Sigmoid colon (tissue), 7 donors: ENCODE measurements at places on chromosomes 6 and 20. TPM values are rescaled to one million over a fixed set of nuclear protein-coding genes. Genes with fewer than 3 reads are reported as not detected.
A peak's percentile ranks its signal among the peaks of the same experiment; 100 is the strongest.

DUSP15 gene
- total RNA-seq, result 2.6 TPM

SUMO4 gene
- 3.4 TPM for total RNA-seq

HELZ2 gene
- 17.2 TPM for total RNA-seq

MATN4 gene
- total RNA-seq, result not detected

CYP39A1 gene
- total RNA-seq, result 3.7 TPM

PRSS35 gene
- total RNA-seq, result not detected

ZBTB46 gene
- 5.0 TPM for total RNA-seq

HTR1E gene
- not detected for total RNA-seq

ECI2 gene
- 46.2 TPM for total RNA-seq

ZNF334 gene
- total RNA-seq, result 2.6 TPM

DNA sequence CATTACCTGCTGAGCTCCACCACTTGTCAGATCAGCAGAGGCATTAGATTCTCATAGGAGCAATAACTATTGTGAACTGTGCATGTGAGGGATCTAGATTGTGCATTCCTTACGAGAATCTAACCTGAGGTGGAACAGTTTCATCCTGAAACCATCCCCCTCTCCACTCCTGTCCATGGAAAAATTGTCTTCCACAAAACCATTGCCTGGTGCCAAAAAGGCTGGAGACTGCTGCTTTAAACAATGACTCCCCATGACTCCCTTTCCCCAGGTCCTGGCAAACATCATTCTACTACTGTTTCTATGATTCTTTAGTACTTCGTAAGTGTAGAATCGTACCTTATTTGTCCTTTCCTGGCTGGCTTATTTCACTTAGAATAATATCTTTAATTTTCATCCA lies 9.7 kb upstream of the DYNLRB1 start:
- no peak for DNase-seq

GRCh38 chr6:79737172-79737571 lies 106.0 kb downstream of the SH3BGRL2 start:
- DNase-seq, result no peak

DNA sequence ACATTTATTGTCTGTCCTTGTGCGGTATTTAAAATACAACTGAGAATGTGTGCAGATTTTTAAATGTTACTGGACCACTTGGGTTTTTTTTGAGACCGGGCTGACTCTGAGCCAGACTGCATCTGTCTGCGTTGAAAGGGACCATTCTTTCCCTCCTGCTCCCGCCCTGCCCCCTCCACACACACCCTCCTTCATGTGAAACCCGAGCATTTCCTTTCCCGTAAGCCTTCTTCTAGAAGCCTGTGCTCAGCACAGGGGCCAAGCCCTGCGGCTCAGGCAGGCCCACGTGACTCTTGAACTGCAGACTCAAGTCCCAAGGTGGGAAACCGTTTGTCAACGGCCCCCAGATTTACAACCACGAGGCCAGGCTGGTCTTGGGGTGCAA lies 82.7 kb upstream of the FOXC1 start:
- no peak for DNase-seq

GRCh38 chr6:82511546-82511945 lies 147.9 kb downstream of the TPBG start:
- DNase-seq, result no peak

- no peak for DNase-seq
Observed at GRCh38 chr6:127190552-127190951, 72.1 kb downstream of the RSPO3 start.

DNA sequence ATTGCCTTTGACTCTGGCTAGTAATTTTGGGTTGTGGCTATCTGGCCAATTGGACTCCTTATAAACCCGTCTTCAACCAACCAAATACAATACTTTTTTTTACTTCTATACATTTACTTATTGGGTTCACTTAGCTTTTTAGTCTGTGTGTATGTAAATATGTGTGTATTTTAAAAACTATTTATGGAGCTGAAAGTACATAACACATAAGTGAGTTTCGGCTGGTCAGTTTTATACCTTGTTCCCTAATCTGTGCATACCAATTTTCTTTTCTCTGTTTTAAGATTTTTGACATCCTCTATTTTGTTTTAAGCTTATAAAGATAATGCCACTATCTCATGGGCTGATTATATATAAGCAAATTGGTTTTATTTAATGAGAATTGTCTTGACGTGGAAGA lies 129.5 kb downstream of the LRRC1 start:
- no peak for DNase-seq

- DNase-seq, result no peak
Observed at GRCh38 chr20:59031564-59032022, 542 bp downstream of the ATP5F1E start.

DNA sequence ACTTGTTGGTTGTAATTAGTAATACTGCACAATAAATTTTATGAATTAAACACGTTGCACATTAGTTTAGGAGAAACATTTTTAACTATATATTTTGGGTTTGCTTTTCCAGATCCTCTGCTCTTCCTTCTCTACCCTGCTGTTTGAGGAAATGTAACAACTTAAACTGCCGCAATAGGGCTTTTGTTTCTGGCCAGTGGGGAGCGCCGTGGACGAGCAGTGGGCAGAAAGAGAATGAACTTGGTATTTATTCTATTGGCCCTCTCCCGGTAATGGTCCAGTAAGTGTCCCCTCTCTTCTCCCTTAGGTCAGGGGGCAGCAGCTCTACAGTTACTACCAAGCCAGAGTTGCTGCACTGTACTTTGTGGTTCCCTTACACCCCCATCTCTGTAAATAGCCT lies 35.2 kb upstream of the EPHA7 start:
- DNase-seq, result no peak

DNA sequence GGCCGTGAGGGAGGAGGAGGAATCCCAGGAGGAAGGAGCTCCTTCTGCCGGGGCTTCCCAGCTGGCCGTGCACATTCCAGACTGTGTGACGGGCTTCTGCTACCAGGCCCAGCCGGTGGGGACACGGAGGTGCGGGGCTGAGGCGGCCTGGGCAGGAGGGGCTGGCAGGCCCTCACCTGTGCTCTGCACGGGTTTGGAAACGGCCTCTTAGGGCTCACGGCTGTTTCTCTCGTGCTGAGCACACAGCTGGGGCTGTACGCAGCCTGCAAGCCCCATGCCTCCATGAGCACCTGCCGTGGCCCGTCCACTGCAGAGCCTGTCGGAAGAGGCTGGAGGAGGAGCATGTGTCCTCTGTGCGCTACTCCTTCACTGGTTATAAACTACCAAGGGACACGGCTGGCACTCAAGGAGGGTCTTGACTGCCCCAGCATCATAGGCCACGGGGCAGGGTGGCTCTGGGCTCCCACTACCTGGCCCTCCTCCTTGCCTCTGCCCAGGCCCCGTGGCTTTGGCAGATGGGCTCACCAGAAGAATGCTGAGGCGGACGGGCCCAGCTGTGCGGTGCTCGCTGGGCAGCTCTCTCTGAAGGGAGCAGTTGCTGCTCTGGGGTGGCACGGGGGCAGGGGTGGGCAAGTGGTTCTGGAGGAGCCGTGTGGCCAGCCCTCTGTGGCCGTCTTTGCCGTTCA lies 15.8 kb downstream of the NPEPL1 start:
- peak; percentile 60 for DNase-seq

DNA sequence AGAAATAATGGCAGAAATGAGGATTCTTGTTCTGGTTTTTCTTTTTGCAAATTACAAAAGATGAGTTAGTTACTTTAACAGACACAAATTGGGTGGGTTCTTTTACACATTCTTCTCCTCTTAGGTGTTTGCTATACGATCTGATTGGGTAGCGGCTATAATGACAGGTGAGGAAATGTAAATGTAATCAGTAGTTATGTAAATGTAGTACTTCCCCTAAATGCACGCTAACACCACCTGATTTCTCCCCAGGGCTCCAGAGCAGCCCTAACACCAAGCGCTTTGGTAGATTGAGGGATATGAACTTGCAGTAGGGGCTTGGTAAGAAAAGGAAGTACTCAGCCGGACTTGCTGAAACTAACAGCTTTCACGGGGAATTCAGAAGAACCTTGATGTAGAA lies 499.4 kb upstream of the NOX3 start:
- DNase-seq, result no peak

DNA sequence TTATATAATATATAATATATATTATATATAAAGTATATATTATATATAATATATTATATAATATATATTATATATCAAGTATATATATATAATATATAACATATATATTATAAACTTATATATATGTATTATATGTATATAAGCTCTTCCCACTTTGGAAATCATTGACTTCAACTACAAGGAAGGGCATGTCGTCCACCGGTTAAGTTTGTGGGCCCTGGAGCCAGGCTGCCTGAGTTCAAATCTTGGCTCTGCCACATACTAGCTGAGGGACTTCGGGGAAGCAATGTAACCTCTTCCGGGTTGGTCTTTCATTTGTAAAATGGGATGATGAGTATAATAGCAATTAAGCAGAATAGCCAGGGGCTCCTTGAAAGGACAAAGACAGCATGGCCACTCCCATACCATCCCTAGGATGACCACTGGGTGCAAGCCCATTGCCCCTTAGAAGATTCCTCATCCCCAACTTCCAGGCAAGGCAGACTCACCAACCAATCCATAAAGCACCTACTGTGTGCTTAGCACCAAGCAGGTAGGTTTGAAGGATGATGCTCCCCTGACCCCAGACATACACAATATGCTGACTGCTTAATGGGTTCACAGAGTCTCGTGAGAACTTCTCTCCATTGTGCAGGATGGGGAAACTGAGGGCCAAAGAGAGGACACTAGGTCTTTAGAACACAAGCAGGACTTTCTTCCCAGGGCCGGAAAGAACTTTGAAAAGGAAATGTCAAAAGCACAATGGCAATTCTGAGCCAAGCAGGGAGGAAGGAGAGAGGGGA lies 163.2 kb downstream of the MRPL14 start:
- no peak for DNase-seq

DNA sequence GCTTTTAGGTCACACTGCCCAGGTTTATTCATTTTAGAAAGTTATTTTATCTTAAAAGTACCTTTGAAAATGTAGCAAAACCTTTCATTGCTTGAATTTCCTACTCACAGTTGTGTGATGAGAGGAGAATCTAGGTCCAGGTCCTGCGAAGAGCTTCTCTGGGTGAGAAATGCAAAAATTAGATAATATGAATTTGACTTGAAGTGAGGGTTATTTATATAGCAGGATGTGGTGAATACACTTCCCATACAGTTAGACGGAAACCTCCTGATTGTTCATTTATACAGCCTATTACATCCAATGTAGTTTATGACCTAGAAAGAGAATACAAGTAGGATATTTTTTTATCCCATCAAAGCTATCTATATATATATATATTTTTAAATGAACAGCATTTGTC lies 30.5 kb downstream of the CDKAL1 start:
- DNase-seq, result no peak

- DNase-seq, result peak; percentile 57
Observed at GRCh38 chr20:47278907-47279348, 77.6 kb downstream of the ZMYND8 start.

GRCh38 chr6:126632271-126632670 lies 292.4 kb downstream of the CENPW start:
- DNase-seq, result no peak

DNA sequence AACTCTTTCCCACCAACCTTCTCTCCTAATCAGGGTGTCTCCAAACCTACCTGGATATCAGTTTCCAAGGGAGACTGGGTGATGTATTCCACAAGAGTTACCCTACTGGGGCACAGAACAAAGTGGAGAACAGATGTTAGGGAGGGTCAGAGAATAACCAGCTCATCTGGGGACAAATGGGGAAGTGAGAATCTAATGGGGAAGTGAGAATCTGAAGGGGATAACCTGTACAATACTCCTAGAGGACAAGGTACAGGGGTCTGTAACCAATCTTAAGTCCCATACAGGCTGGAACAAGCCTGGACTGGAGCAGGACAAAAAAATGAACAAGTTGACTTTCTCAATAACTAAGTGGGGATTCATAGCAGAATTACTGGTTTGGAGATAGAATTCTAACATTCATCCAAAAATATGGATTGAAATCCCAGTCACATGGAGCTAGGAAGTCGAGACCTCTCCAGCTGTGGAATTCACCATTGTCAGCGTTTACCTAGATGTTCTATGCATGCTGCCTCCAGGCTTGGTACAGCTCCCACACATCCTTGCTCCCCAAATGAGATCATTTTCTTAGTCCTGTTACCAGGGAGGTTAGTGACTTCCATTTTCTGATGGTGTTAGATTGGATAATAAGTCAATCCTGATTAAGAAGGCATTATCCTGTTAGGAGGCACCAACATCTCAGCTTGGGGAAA lies 214.8 kb upstream of the MOCS1 start:
- DNase-seq, result no peak

GRCh38 chr20:371755-372542 lies 8.6 kb upstream of the TRIB3 start:
- peak; percentile 77 for DNase-seq

DNA sequence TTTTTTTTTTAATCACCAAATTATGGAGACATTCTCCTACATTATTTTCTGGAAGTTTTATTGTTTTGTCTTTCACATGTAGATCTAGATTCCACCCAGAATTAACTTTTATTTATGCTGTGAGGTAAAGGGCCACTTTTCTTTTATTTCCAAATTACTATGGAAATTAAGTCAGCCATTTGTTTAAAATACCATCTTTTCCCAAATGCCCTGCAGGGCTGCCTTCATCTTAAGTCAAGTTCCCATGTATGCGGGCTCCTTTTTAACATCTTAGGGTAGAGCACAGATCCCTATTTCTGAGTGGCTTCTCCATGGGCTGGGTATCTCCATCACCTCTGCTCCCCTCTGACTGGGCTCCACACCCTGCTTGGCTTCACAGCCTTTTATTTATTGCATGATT lies 348.4 kb downstream of the SOX4 start:
- no peak for DNase-seq

DNA sequence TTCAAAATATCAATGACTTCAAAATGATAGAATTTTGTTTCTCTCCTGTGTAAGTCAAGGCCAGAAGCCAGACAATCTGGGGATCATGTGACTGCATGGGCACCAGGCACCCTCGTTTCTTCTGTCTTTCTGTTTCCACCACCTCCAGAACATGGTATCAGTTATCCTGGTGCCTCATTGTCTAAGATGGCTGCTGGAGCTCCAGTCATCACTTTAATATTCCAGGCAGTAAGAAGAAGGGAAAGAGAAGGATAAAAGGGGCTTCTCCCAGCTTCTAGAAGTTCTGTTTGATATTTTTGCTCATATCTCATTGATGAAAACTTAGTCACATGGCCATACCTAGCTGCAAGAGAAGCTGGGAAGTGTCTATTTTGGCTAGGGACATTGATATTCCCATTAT lies 25.7 kb downstream of the ZNF341 start:
- no peak for DNase-seq
